ENCODE measurements at places on chromosomes 7 and 10.

GRCh38 chr10:48249004-48249762, 25.3 kb downstream of the FRMPD2 start:
- DNase-seq: no peak

DNA sequence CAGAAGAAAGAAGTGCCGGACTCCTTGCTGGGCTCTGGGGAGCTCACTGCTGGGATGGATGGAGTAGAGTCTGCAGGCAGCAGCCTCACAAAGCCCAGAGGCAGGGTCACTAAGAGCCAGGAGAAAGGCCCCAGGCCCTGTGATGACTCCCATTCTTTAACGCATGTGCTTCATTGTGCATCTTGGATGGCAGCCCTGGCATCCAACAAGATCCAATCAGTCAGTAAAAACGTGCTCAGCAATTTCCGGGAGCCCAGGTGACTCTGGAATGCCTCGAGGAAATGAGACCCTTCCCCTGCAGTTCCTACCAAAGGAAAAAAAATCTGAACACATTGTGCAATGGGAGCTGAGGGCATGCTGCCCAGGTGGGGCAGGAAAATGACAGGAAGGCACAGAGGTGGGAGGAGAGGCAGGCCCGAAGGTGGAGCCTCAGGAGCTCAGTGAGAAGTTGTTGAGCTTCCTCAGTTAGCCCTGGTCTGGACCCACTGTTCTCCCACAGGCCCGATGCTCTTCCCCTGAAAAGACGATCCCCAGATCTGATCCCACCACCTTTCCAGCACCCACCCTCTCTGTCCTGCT, 60.7 kb upstream of the TMEM72 start:
- no peak for DNase-seq

DNA sequence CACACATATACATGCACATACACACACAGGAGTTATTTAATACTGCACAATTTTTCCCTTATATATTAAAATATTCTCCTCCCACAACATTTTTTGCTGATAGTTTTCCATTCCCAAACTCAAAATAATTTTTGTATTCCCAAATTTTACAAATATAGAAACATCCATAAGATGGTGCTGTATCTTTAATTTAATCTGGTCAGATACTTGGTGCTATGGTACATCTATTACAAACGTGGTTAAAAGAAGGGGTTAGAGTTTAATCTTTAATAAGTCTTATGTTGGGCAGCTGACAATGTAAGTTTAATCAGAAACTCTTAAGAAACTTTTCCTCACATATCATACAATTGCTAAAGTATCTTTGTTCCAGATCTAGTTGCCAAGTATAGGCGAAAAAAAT, 10.2 kb upstream of the CADPS2 start:
- DNase-seq: no peak

DNA sequence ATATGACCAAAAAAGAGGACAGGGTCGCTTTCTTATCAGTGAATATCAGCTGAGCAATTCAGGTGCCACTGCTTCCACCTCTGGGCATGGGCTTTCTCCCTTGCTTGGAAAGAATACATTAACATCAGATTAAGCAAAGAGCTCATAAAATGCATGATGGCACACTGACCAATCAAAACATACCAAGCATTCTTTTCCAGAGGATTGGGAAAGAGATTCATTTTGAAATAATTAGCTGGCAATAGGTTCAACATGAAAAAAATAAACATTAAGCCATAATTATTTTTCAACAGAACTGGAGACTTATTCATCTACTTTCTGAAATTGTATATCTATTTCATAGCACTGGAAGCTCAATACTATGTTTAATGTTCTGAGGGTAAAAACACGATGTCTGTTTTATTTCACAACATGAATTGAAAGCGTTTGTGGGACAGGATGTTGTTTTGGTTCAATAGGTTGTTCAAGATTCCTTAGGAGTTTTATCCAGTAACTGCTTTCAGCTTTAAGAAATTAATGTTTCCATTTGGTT, 53.2 kb downstream of the TFAM start:
- DNase-seq: peak; percentile 85

- DNase-seq: peak; percentile 25
Observed at GRCh38 chr10:102159051-102159597, 6.9 kb downstream of the NOLC1 start.

GRCh38 chr10:10385831-10386230, 631.8 kb upstream of the CELF2 start:
- DNase-seq: no peak

- no peak for DNase-seq
Observed at GRCh38 chr10:12543589-12543988, 194.2 kb downstream of the CAMK1D start.

GRCh38 chr10:11742009-11742778, at the start of gene ECHDC3:
Gene ECHDC3, plus strand, starts transcription at chr10:11742382. Its CDS starts 195 bp downstream, at chr10:11742577.
- DNase-seq: peak; percentile 43

DNA sequence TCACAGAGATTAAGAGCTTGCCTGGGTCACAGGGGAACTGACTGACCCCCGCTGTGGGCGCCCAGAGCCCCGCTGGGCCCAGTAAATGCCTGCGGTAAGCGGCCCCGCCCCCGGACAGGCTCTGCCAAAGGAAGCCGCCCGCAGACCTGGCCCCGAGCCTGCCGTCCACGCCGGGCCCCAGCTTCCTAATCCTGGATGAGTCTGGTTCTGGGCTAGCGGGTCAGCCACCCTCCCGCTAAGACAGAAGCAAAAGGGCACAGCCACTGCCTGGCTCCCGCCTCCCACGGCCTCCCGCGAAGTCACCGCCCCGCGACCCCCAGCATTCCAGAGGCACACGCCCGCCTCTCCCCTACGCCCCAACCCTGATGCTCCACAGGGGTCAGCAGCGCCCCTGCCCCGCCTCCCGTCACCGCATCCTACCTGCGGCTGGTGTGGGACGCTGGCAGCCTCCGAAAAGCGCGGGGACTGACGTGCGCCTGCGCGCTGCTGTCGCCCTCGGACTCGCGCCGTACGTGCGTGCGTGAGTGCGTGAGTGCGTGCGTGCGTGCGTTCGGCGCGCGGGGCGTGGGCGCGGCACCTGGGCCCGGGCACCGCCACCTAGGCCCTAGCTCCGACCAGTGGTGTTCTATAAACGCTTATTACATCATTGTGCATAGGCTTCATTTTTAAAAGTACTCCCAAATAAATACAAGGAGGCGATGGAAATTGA, at the start of gene FIGNL1:
TSS of gene FIGNL1 (minus strand) at position 470 of the 709 bp plus-strand sequence. CDS start 3,063 bp downstream, outside the sequence.
- DNase-seq: peak; percentile 75

DNA sequence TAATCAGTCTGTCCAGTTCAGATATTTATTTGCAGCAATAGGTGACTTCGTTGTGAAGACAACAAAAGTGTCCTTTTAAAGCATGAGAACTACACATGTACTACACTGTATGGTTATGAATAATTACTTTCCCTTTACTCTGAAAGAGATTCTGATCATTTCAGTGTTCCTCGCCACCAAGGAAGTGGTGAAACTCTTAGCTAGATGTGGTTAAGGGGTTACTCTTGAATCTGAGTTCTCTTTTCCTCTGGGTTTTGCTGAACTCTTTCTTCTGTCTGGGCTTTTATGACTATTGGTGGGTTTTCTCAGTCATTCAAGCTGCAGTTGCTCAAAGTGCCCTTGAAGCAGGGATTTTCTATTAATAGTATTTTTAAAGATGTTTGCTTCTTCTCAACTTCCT, 127.9 kb upstream of the SEM1 start:
- DNase-seq: no peak

GRCh38 chr7:47571331-47572093, 10.4 kb downstream of the TNS3 start:
- peak; percentile 77 for DNase-seq

DNA sequence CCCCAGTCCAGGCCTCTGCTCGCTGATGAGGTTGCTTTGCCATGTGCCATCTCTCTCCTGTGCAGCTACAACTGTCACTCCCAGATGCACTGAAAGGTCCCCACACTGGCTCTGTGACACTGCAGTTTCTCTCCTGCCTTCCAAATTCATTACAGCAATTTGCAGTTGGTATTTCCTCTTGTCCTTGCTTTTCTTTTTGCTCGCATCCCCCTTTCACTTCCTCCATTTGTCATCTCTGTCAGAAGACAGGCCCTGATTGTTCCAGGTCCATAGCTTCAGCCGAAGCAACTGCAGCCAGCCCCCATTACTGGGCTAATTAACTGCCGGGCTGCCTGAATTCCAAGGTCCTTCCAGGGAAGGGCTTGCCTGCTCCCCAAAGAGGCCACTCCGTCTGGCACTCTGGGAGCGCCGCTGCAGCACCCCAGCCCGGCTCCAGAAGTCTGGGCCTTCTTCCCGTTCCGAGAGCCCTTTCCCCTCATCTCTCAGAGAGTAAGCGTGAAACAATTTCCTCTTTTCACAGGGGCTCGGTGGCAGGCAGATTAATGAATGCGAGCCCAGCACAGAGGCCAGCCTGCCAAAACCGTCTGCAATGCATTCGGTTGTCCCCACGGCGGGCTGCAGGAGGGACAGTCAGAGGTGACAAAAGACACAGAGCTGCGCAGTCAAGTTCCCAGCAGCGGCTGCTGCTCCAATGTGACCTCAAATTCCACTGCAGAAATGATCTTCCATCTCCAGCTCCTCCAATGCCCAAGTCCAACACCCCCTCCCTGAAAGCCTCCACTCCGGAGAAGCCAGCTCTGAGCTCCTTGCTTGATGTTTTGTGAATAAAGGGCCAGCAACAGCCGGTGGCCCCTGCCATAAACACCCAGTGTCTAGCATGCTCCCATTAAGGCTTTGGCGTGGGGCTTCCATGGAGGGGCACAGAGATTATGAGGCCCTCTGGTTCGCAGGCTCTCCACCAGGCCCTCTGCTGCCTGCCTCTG, 279.4 kb upstream of the HABP2 start:
- DNase-seq: peak; percentile 39

- peak; percentile 73 for DNase-seq
Observed at GRCh38 chr7:74027683-74028320, at the start of gene ELN. Gene ELN, plus strand, starts transcription at chr7:74028173. Its CDS starts 15 bp downstream, at chr7:74028188.

DNA sequence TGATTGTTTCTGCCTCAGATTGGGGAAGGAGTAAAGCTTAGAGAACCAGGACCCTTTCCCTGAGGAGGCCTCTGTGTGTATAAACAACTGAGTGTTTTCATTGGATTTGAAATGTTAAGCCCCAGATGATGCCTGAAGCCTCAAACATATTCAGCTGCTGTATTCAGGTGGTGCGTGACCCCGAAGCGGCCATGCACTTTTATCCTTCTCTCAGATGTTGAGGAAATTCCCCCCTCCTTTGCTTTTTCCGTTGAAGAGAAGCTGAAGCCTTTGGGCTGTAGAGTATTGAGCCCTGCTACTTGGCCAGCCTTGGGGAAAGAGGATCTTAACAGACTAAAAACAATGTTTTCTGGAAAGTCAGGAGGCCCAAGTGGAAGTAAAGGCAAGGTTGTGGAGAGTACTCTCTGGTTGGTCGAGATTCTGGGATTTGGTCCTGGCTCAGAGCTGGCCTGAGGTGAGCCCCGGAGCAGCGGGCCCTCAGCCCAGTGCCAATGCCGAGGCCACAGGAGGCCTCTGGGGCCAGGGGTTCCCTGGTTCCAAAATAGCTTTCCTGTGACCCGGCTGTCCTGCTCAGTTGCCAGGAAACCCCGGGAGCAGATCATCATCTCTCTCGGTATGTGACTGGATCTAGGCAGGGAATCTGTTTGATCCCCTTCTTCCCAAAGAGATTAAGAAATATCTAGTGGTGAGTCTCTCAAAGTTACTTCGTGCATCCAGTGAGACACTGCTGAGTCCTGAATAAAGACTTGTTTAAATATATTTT, 22.5 kb downstream of the FKBP6 start:
- DNase-seq: no peak

GRCh38 chr10:15300697-15301096, 70.4 kb downstream of the FAM171A1 start:
- no peak for DNase-seq

- peak; percentile 38 for DNase-seq
Observed at GRCh38 chr7:82012453-82012852, 242.6 kb upstream of the HGF start.

GRCh38 chr10:99329304-99329553, at the start of gene CNNM1:
Gene CNNM1, plus strand, starts transcription at chr10:99329356. Its CDS starts 32 bp downstream, at chr10:99329388.
- peak; percentile 21 for DNase-seq

DNA sequence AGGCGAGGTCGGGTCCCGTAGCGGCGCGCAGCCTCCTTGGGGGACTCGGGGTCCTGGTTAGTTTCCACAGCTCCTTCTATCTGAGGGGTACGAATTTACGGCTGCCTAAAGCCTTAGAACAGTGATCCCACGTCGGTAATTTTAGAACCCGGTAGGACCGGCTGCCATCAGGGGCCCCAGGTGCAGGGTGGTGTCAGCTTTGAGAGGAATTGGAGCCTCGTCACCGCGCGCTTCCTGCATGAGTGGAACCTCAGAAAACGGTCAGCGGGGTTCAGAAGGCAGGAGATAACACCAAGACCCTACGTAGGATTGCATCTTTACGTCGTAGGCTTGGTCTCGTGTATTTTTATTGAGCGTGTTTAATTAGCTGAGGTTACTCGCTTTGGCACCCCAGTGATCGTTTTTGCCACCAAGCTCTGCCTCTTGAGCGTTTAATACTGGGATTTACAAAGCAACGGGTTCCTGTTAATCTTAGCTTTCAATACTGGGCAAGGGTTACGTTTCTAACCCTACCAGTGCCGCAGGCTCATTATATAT, 443 bp downstream of the RNF32 start:
- DNase-seq: peak; percentile 37

GRCh38 chr10:67976292-67977245, 92.1 kb downstream of the SIRT1 start:
- no peak for DNase-seq

- no peak for DNase-seq
Observed at GRCh38 chr10:44022203-44022602, 362.7 kb downstream of the CXCL12 start.

- DNase-seq: no peak
Observed at GRCh38 chr10:131406676-131407392, 95.3 kb upstream of the TCERG1L start.

DNA sequence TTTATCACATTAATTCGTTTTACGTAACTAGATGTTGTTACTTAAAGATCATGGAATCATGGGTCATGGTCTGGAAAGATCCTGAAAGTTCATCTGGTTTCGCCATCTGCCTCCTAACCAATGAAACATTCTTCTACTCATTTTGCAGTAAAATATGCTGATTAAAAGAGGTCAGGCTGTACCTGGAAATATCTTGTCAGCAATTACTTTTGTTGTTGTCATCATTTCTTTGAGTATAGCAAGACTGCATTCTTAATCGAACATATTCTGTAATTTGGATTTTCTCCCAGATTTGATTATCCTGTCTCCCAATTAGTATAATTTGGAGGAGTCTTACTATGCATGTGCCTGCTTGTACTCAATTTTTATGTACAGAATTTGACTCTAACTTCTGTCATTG, 833.7 kb downstream of the GRM8 start:
- DNase-seq: no peak

- DNase-seq: peak; percentile 68
Observed at GRCh38 chr10:12214763-12215218, 18.8 kb downstream of the CDC123 start.

GRCh38 chr7:6237011-6237410, 35.4 kb downstream of the CYTH3 start:
- no peak for DNase-seq

DNA sequence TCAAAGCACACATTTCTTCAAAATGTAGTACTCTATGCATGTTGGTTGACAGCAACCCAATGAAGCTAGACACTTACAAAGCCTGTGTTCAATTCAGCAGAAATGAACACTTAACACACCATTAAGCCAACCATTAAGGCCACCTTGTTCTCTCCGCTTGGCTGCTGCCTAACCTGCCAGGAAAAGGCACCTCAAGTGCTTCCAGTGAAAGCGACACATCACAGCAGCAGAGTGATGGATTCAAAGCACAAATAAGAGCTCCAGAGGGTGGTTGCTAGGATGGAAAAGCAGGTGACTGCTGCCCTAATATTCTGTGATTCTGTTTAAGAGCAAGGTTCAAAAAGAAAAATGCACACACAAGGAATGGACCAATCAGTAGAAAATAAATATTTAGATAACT, 81.5 kb upstream of the GNAI1 start:
- no peak for DNase-seq

- DNase-seq: no peak
Observed at GRCh38 chr7:53048638-53049037, 13.2 kb downstream of the POM121L12 start.

GRCh38 chr7:96297876-96298275, 24.0 kb downstream of the SLC25A13 start:
- no peak for DNase-seq

All from fibroblast of skin of right quadriceps (primary cell).